ENCODE measurements at places on chromosomes 2 and 18.

DNA sequence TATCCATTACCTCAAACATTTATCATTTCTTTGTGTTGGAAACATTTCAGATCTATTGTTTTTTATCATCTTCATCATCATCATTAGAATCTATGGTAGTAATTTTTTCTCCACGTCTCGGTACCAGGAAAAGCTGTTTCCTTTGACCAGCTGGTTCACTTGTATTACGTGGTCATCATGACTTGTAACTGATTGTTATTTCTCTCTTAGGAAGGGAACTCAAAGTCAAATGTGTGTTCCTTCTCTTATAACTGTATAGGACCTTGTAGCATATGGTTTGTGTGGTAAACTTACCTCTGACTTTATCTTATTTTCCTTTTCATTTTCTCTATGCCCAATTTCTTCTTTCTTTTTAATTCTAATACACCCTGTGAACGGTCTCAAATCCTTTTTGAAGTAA lies 16.5 kb downstream of the NCOA1 start:
- no peak for DNase-seq

- peak; percentile 73 for DNase-seq
Observed at GRCh38 chr2:43159797-43160196, 66.6 kb downstream of the ZFP36L2 start.

- peak; percentile 41 for DNase-seq
Observed at GRCh38 chr2:61911510-61911909, 6.0 kb downstream of the COMMD1 start.

GRCh38 chr2:169734169-169734847 lies 676 bp downstream of the KLHL23 start:
- no peak for DNase-seq

DNA sequence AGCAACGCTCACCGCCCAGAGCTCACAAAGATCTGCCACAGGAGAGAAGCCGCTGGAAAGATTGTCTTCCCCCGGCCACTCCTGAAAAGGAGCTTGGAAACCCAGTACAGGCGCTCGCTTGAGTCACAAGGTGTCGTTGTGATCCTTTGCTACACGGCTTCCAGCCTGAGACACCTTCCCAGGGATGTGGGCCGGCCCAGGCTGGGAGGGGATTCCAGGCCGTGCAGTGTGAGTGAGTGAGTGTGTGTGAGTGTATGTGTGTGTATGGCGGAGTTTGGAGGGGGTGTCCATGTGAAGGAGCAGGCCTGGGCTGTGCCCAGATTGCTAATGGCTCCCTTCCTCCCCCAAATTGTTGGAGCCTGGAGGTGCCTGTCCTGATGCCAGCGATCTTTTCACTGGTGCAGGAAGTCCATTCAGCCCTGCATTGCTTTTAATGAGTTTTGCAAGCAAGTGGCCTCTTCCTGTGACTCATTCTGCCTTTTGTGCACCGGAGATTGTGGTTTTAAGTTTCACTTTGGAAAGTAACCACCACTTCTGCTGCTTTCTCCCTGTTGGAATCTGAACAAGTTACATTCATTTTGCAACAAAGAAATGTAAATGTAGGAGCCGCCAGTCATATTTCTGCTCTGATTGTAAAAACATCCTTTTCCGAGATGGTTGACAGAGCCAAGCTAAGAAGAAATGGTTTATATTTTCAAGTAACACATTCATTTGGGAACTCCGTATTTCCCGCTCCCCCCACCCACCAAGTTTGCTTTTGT lies 83.7 kb downstream of the LPIN1 start:
- peak; percentile 76 for DNase-seq

- no peak for DNase-seq
Observed at GRCh38 chr2:219642069-219642454, 14.6 kb downstream of the SLC4A3 start.

DNA sequence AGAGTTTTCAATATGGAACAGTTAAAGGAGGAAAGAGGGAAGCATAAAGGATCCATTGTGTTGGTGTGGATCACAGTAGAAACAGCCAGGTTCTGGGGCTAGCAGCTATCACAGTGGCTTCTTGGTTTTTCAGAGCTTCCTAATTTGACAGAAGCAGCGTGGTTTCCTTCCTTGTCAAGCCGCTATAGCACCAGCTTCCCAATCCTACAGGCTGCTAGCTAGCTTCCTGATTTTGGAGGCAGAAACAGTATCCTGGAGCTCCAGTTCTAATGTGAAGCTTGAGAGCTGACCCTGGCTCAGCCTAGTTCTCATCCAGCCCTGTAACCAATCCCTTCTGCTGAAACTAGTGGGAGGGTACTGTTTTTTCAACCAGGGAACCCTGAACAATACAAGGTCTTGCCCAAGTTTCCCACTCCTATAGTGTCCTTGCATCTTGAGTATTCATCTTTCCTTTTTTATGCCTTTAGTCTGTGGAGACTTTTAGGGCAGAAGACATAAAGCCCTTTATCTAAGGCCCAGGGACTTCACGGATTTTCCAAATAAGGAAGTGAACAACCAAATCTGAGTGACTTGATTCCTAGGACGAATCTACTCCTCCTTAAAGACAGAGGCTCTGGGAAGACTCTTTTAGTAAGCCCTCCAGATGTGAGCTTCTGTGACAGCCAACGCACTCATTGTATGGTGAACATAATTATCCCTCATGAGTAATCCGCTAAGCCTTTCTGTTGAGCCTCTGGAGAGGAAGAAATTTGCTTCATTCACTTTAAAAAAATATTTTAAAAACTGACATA lies 33.8 kb downstream of the CCDC93 start:
- DNase-seq: no peak

DNA sequence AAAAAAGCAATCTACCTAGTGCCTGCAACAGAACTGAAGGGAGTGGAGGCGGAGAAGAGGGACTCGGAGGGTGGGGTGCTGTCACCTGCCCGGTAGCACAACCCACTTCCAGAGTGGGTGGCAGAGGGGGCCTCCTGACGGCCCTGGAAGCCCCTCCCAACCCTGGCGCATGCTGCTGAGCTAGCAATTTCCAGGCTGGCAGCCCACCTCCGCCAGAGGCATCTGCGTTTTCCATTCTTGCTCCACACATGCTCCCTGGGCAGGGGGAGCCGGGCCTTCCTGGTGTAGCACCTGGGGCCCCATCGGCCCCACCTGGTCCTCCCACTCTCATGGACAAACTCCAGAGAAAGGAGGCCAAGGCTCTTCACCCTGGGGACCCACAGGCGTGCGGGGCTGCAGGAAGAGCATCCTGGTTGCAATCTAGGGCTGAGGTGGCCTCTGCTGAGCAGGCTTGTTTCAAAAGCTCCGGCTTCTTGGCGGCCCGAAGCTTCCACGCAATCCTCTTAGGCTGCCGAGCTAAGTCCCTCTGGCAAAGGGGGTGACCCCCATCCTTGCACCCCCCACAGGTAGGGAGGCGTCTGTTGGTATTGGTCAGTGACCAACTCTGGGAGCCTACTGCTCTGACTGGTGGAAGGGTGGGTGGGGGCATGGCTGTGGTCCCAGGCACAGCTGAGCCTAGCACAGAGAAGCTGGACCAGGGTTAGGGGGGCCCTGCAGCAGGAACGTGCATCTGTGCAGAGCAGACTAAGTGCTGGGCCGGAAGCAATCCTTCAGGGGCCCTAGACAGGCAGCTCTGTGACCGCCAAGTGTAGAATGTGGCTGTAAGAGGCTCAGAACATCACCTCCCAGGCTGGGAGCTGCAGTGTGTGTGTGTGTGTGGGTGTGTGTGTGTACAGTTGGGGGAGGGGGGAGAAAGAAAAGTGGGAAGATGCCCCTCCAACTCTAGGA lies 2.6 kb downstream of the HS6ST1 start:
- DNase-seq: peak; percentile 59
